NB4 (cell line): ENCODE measurements at places on chromosomes 2 and 18.
A peak's percentile ranks its signal among the peaks of the same experiment; 100 is the strongest.

- peak; percentile 33 for DNase-seq
These were observed 33.1 kb upstream of the SMAD7 start for GRCh38 chr18:48983793-48984437.

DNA sequence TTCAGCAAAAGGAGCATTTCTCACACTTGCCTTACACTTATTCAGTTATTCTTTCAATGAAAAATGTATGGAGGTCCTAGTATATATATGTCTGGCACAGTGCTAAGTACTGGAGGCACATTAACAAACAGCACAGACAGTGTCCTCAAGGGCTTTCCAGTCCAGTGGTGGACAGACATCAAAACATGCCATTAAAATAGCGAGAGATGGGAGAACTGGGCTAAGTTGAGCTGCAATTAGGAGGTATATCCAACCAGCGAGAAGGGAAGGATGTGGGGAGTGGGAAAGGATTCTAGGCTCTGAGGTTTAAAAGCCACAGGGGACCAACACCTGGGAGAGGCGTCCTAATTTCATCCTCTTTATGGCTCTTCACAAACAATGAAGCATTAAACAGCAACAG is 127.5 kb upstream of the TTC39C start:
- no peak for DNase-seq

DNA sequence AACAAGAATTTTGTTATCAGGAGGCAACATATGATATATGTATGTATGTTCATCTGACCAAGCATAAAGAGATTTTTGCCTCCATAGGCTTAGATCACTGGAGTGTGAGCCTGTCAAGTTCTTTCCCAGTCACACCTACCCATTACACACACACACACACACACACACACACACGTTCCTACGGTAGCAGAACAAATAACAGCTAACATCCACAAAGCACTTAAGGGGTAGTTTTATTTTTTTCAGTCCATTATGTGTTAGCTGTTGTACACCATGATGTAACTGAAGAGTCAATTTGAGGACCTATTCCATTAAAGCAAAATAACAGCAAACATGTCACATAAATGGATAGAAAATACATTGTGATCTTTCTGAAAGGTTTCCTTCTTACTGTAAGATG is 39.5 kb downstream of the UGP2 start:
- DNase-seq: no peak

- peak; percentile 87 for DNase-seq
These were observed 10.4 kb downstream of the COLEC11 start for GRCh38 chr2:3604991-3605961.

DNA sequence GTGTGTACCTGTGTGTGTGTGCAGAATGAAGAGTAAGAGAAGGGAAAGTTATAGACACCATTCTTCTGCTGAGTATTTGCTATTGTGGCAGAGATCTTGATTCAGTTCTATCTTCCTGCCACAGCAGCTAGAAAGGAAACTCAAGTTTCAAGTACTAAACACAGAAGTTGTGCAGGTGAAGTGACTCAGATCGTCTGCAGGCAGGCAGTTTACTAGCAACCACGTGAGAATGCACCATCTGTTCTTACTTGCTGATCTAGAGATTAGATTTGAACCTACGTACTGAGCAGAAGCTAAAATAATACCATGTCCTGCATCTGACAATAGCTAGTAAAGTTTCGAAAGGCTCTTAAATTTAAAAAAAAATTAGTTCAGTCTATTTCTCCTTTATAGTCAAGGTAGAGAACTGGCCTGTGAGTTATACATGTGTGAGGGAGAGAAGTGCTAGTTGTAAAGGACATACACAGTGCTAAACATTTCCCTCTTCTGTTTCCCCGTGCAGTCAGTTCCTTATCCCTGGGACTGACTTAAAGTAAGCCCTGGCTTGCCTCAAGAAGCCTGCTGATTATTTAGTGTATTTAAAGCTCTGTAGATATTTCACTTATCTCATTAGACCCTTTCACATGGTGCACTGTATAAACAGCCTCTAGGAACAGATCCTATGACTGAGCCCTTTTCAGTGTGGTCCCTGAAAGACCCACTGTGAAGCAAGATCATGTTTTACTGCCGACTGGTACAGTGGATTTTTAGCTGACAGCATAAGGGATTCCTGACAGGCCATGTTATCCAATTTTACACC is 45.0 kb downstream of the SLC38A11 start:
- DNase-seq: no peak

GRCh38 chr2:151472966-151473365 is 63.3 kb downstream of the RIF1 start:
- no peak for DNase-seq

GRCh38 chr2:53442783-53443182 is 324.8 kb upstream of the CHAC2 start:
- no peak for DNase-seq

DNA sequence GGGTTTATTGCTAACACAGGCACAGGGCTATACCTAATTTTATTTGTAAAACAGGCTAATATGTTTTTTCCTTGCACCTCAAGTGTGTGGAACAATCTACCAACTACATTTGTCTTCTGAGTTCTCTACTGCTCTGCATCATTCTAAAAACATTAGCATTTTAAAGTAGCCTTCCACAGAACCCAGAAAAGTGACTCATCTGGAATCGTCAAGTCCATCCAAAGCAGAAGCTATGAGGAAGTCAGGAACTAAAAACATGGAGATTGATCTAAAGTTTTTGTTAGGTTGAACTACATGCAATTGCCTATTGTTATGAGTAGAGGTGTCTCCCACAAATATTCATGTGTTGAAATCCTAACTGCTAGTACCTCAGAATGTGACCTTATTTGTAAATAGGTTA is 70.9 kb downstream of the SUCLG1 start:
- DNase-seq: no peak

DNA sequence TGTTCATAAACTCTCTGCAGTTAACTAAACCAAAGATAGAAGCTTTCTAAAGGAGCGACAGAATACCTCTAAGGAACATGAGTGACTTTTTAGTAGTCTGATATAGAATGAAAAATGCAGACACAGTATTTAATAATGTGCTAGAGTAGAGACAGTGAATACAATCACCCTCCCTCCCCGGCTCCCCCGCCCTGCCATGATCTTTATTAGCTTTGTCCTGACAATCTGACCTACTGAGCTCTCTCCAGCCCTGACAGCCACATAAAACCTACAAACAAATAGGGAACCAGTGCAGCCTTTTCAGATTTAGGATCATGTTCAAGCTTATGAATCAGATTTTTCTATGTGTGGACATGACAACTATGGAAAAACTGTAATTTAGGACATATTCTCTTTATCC is 777.6 kb upstream of the FANCL start:
- DNase-seq: no peak

DNA sequence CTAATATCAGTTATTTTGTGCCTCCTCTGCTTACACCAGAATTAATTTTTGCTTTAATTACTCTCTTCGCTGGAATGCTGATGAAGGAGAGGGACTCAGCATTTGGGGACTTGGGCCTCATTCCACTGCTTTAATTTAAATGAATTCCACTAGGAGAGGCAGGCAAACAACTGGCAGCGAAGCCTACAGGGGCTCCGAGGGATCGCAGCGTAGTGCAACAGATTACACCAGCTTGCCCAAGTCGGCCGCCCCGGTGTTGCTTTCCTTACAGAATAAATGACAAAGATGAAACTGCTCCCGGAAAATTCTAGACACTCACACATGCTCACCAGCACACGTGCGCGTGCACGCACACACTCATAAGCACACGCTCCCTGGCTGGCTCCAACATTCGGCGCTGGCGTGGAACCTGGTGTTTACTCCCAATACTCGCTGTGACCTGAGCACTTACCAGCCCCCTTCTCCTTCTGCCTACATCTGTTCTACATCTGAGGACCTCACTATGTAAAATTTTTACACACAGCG is 175.4 kb downstream of the ZNF521 start:
- DNase-seq: no peak

GRCh38 chr2:10499911-10500521 is 51.9 kb upstream of the ODC1 start:
- no peak for DNase-seq

- DNase-seq: no peak
These were observed 19.4 kb upstream of the TMEM178A start for GRCh38 chr2:39646267-39646666.

GRCh38 chr18:13452388-13452811 is 233.8 kb downstream of the LDLRAD4 start:
- DNase-seq: no peak

DNA sequence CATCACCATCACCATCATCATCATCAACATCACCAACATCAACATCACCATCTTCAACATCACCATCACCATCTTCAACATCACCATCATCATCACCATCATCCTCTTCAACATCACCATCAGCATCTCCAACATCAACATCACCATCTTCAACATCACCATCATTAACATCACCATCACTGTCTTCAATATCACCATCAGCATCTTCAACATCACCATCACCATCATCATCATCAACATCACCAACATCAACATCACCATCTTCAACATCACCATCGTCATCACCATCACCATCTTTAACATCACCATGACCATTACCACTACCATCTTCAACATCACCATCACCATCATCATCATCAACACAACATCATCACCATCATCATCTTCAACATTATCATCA is 267.2 kb downstream of the SP3 start:
- DNase-seq: no peak

GRCh38 chr2:239081622-239082021 is 233.7 kb downstream of the TWIST2 start:
- no peak for DNase-seq

GRCh38 chr2:176455816-176456291 is 186.6 kb downstream of the MTX2 start:
- peak; percentile 15 for DNase-seq

DNA sequence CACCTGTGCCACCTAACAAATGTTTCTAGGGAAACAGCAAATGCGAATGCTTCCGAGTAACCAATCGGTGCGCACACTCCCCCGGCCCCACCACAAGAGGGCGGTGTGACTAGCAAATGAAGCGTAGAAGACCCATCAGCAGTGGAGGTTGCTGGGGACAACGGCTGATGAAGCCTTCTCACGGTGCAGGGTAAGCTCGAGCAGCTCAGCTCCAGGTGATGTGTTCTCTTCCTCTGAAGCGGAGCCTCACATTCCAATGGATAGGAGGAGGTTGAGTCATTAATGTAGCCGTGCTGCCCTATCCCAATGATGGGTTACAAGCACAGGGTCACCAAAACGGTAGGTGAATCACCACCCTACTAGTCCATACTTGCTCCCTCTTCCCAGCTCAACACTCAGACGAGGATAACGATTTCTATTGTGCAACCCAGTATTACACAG is 127.6 kb upstream of the TWIST2 start:
- DNase-seq: peak; percentile 74

- DNase-seq: no peak
These were observed 4.5 kb upstream of the TOGARAM2 start for GRCh38 chr2:28976584-28976983.

DNA sequence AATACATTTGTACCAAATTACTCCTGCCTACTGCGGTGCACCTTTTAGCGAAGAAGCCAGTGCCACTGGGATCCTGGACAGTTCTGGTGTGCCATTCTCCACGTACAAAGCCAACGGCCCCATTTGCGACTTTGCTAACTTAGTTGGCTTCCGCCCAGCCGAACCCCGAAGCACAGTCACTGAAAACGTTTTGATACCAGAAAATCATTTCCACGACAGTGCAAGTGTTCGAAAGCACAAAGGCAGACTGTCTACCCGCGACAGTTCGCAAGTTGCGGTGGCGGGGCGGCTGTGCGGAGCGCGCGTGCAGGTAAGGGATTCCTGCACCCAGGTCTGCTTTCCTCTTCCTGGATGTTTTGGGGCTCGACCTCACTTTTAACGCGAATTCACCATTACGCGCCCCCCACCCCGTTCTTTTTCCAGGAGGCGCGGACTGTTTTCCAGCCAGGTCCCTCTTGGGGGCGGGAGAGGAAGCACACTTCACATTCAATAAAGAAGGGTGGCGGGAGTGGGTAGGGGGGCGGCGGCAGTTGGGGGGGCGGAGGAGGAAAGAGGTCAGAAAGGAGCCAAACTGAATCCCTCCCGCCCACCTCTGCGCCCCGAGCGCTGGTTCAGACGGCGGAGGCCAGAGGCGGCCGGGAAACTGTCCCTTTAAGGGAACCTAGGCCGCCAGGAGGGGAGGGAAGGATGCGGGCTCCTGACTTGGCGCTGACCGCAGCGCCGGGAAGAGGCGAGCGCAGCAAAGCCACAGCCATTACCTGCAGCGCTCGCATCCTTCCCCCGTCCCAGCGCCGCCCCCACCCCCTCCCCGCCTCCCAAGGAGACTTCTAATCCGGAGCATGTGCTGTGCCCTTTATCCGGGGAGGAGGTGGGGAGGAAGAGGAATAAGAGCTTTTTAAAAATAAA is 107.4 kb upstream of the KCTD1 start:
- peak; percentile 57 for DNase-seq

DNA sequence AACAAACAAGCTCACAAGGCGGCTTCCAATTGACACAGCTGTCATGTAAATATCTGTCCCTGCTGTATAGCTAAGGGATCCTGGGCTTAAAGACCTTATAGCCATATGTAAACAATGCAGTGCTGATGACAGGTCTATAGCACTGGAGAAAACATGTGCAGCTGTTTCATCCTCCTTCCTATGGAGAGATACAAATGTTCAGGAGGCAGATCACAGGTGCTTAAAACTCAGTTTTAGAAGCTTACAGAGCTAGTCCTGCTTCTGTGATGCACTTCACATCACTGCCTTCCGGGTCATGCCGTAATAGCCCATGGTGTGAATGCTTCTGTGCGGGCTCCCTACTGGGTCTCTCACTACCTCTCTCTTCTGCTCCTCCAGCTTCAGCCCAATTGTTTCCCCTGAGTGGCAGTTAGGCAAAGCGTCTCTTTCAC is 262.4 kb upstream of the CHST9 start:
- no peak for DNase-seq

DNA sequence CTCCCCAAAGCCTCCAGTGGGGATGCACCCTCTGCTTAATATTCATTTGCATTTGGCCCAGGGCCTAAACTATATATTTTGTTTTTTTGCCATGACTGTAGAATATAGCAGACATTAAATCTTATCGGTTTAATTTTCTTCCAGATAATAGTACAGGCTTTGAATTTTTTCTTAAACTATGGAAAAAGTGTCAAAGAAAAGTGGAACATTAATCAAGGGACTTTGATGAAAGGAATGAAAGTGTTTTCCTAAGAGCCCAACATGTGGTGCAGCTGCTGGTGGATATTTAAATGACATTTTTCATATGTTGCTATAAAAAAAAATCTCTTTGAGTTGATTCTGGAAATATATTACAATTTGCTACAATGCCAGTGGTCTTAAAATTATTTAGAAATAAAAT is 346.8 kb downstream of the CYP26B1 start:
- DNase-seq: no peak

- DNase-seq: no peak
These were observed 44.1 kb downstream of the EVA1A start for GRCh38 chr2:75516378-75517360.

GRCh38 chr2:230347659-230348305 is 20.8 kb downstream of the SP140L start:
- DNase-seq: no peak

GRCh38 chr2:101251844-101252407 is 760 bp upstream of the CNOT11 start:
- peak; percentile 54 for DNase-seq

- no peak for DNase-seq
These were observed 147.3 kb upstream of the TCF4 start for GRCh38 chr18:55735199-55735855.

GRCh38 chr2:218029366-218030360 is 26.9 kb upstream of the TNS1 start:
- DNase-seq: no peak
